ENCODE measurements at places on chromosomes 7 and 10.

DNA sequence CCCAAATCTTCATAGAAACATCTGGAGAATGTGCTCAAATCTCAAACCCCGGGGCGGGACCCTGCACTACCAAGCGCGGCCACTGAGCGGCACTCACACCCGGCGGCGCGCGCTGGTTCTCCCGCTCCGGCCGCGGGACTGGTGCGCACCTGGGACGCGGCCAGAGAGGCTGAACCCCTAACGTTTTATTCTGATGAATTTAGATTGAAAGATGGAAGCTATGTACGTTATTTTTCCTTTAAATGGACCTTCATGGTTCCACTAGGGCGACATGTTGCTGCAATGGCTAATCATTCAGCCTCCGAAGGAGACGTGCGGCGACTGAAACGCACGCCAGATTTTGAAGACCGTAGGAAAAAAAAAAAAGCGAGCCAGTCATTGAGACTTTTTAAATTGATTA lies 107.0 kb upstream of the INSIG1 start:
- DNase-seq, result peak; percentile 7

GRCh38 chr7:93938293-93938692 lies 16.8 kb downstream of the GNG11 start:
- DNase-seq, result no peak

- DNase-seq, result no peak
Observed at GRCh38 chr7:135190703-135191102, 20.2 kb upstream of the CYREN start.

DNA sequence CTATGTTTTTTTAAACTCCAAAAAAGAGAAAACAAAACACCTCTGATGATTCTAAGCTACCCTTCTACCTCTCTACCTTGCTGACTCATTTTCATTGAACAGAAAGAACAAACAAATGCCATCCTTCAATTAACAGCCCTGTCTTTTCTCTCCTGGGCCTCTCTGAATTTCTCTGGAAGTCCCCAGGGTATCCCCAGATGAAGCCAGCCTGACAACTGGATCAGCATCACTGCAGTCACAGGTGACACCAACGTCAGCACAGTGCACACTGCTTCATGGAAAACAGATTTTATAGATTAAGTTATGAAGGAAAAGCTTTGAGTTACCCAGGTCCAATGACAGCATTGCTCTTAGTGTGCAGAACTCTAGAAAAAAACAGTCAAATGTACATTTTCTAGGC lies 5.7 kb downstream of the HUS1 start:
- DNase-seq, result no peak

DNA sequence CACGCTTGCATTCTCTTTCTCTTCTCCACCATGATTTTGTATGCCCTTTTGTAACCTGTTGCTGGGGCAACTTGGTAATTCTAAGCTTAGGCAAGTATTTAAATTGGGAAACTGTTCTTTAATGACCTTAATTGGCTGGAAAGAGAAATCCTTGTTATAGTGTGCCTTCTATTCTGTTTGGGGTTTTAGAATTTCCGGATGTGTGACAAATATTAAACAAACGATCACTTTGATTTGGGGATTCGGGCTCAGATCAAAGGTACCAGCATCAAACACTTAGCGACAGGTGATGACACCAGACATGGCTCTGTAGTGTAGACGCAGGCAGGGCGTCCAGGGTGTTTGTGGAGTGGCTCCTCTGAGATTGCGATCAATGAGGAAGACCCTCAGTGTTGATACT lies 55.0 kb downstream of the RAB11FIP2 start:
- no peak for DNase-seq

GRCh38 chr10:21234761-21235160 lies 290.7 kb downstream of the SKIDA1 start:
- DNase-seq, result no peak

GRCh38 chr7:152683297-152683696 lies 7.4 kb upstream of the XRCC2 start:
- DNase-seq, result no peak

- DNase-seq, result no peak
Observed at GRCh38 chr7:150435390-150436073, 14.9 kb upstream of the GIMAP8 start.

DNA sequence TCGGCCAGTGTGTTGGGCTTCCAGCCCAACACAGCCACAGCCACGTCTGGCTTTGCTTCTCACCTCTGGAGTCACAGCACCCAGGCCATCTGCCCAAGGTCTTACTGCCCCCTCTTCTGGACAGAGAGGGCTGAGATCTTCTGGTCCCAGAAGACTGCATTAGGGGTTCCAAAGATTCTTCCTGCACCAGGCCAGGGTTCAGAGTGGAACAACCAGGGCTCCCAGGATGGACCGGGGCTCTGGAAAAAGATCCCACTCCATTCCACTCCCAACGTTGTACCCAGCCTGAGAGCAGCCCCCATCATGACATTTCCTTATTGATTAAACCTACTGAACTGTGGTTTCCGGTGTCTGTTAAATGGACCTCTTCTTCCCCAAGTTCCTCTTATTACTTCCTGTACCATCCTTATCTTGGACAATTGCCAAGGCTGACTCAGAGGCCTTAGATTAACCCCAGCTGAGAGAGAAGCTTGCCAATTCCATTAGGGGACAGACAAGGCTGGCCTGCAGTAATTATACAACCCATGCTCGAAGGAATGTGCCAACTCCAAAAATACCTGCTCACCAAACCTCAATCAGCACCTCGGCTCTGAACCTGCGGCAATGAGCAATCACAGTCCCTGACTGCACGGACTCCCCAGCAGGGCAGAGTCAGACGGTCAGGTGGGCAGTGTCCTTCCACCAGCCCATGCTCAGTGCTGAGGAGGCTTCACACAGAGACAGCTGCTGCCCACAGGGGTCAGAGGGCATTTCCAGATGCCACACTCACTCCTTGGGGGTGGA lies 47.9 kb upstream of the NPFFR1 start:
- peak; percentile 6 for DNase-seq

DNA sequence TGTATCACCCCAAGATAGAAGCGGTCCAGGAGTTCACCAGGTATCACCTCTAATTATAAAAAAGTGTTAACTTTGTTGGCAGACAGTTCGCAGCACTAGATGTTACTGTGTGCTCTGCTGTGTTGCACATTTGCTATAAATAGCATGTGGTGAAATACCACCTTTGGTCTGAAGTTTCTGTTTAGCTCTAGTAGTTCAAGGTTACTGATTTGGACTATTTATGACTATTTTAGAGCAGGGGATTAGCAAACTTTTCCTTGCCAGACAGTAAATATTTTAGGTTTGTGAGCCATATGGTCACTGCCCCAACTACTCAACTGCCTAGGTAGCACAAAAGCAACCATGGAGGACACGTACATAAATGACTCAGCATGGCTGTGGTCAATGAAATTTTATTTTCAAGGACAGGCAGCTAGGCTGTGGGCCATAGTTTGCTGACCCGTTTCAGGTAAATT lies 16.5 kb downstream of the DENND10 start:
- no peak for DNase-seq

DNA sequence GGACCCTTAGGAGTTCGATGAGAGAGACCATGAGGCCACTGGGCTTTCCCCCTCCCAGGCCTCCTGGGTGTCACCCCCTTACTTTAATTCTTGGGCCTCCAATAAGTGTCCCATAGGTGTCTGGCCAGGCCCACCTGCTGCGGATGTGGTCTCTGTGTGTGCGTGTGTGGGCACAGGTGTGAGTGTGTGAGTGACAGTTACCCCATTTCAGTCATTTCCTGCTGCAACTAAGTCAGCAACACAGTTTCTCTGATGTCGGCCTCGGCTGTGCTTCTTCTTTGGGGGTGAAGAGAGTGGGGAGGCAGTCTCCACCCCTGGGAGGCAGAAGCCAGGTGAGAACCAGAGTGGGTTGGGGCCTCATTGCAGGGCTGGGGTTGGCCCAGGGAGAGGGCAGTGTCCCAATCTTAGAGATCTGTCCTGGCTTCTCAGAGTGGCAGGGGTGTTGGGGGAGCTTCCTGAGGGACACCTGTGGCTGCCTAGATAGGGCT lies 1.5 kb downstream of the PVRIG start:
- DNase-seq, result no peak

- no peak for DNase-seq
Observed at GRCh38 chr7:30634193-30634626, 39.5 kb downstream of the GARS1 start.

DNA sequence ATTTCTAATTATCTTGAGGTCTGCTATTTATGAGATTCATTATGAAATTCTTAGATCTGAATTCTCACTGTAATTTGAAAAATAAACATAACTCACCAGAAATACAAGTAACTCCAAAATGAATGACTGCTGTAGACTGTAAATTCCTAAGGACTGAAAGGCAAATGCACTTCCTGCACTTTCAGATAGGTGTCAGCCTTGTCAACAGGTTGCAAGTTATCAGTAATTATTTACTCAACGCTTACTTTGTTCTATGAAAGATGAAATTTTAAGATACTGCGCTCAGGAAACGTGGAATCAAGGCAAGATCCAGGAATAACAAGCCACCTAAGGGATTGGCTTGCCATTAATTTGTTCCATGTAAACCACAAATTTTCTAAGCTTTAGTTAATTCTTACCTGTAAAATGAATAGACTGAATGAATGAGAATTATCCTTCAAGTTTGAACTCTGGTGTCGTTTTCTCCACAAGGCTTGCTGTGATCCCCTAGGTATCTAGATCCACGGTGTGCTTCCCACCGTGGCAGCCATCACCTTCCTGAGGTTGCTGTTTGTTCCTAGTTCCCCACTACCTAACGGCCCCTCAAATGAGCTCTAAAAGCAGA lies 12.6 kb downstream of the DHX32 start:
- no peak for DNase-seq

DNA sequence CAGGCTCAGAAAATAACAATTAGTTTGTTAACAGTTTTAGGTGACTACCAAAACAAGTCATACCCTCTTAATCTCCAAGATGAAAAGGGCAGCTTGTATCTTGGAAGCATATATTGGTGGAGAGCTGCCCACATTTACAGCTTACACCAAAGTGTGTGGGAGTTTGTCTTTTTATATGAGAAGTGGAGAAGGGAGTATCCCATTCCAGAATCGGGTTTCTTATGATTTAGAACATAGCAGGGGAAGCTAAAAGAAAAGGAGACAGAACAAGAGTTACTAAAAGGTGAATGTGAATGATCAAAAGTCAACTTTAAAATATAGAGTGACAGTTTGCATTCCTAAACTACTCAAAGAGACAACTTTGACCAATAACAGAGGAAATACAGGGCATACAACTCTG lies 338.6 kb upstream of the VWC2 start:
- DNase-seq, result no peak

- no peak for DNase-seq
Observed at GRCh38 chr10:124703778-124704427, 40.3 kb downstream of the FAM53B start.

GRCh38 chr7:144416341-144416740 lies 12.8 kb upstream of the NOBOX start:
- DNase-seq, result no peak

- DNase-seq, result no peak
Observed at GRCh38 chr7:3866277-3866676, 565.2 kb downstream of the SDK1 start.

DNA sequence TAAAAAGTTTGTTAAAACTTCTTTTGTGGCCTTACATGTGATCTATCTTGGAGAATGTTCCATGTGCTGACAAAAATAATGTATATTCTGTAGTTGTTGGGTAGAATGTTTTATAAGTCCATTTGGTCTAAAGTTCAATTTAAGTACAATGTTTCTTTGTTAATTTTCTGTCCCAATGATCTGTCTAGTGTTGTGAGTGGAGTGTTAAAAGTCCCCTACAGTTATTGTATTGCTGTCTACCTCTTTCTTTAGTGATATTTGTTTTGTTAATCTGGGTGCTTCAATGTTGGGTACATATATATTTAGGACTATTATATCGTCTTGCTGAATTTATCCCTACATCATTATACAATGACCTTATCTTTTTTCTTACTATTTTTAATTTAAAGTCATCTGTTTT lies 6.9 kb downstream of the TMEM140 start:
- DNase-seq, result no peak

- no peak for DNase-seq
Observed at GRCh38 chr10:71392791-71393781, 3.6 kb upstream of the CDH23 start.

- no peak for DNase-seq
Observed at GRCh38 chr7:73871163-73872011, 10.4 kb downstream of the TMEM270 start.

GRCh38 chr10:11215471-11215870 lies 197.8 kb downstream of the CELF2 start:
- no peak for DNase-seq

GRCh38 chr10:34666008-34666704 lies 148.9 kb downstream of the PARD3 start:
- no peak for DNase-seq

- DNase-seq, result no peak
Observed at GRCh38 chr7:1065585-1066241, 21.4 kb downstream of the GPR146 start.

- DNase-seq, result no peak
Observed at GRCh38 chr10:77422491-77423338, 214.9 kb downstream of the KCNMA1 start.

Measured in NCI-H774 (cell line).